Camera-type eye (tissue), 1 donor: ENCODE measurements at places on chromosomes 3 and 15. TPM values are rescaled to one million over a fixed set of nuclear protein-coding genes. Genes with fewer than 3 reads are reported as not detected.

Gene CPLX3
- total RNA-seq: 42.8 TPM

Gene UTS2B
- 0.38 TPM for total RNA-seq

Gene OGG1
- total RNA-seq: 35.8 TPM

Gene LYZL4
- total RNA-seq: not detected

Gene MESD
- total RNA-seq: 31.2 TPM

Gene SI
- not detected for total RNA-seq

Gene SST
- total RNA-seq: not detected

Gene SPINK8
- not detected for total RNA-seq

Gene MEIS2
- total RNA-seq: 132 TPM

Gene CIB1
- total RNA-seq: 8.6 TPM
